ENCODE measurements at places on chromosomes 5 and 9. TPM values are rescaled to one million over a fixed set of nuclear protein-coding genes. Genes with fewer than 3 reads are reported as not detected.
A peak's percentile ranks its signal among the peaks of the same experiment; 100 is the strongest.

DNA sequence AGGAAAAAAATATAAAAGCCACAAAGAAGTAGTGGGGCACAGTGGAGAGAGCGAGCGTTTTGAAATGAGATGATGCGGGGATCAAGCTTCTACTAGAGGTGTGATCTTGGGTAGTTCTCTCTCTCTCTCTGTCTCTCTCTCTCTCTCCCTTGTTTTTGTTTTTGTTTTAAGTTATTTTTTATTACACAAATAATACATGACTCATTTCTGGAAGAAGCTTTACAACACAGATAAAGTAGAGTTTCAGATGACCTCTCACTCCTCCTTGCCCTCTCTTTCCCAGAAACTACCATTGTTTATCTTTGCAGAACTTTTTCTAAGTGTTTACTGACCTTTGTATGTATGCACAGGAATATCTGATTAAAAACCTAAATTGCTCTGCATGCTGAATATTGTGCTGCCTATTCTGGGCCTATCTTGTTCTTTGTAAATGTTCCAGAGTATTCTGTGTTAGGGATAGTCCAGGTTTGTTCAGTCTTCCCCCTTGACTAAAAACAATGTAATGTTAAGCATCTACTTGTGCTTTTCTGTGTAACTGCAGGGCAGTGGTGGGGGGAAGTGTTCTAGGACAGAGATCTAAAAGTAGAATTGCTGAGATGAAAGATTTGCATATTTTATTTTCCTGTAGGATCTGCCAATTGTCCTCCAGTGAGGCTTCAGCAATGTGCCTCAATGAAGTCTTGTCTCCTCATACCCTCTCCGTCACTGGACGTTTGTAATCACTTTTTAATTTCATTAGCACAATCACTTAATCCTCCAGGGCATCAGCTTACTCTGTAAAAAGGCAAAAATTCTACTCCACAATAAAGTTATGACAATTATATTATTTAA is 52.0 kb downstream of the FYB1 start:
- peak overlapping the region; percentile 96 for H3K27ac ChIP-seq
- H3K4me1 ChIP-seq = peaks cover 89% of the 10 kb centered on the region
- DNase-seq = no peak
- peaks cover 18% of the 10 kb centered on the region for H3K36me3 ChIP-seq
- peak overlapping the region; percentile 57 for H3K4me3 ChIP-seq
- no peaks in the 10 kb centered on the region for H3K27me3 ChIP-seq

The PTPRD gene
- total RNA-seq = not detected

GRCh38 chr5:149416987-149417710 is 38.1 kb upstream of the IL17B start:
- no peaks in the 10 kb centered on the region for H3K27me3 ChIP-seq
- no peak overlapping the region for H3K27ac ChIP-seq
- H3K4me1 ChIP-seq = peaks cover 4% of the 10 kb centered on the region
- H3K36me3 ChIP-seq = no peaks in the 10 kb centered on the region

- no peak overlapping the region for H3K27ac ChIP-seq
- no peak for DNase-seq
- no peak overlapping the region for H3K4me3 ChIP-seq
- no peaks in the 10 kb centered on the region for H3K4me1 ChIP-seq
- no peaks in the 10 kb centered on the region for H3K36me3 ChIP-seq
These were observed 31.7 kb downstream of the IL33 start for GRCh38 chr9:6247266-6247665.

DNA sequence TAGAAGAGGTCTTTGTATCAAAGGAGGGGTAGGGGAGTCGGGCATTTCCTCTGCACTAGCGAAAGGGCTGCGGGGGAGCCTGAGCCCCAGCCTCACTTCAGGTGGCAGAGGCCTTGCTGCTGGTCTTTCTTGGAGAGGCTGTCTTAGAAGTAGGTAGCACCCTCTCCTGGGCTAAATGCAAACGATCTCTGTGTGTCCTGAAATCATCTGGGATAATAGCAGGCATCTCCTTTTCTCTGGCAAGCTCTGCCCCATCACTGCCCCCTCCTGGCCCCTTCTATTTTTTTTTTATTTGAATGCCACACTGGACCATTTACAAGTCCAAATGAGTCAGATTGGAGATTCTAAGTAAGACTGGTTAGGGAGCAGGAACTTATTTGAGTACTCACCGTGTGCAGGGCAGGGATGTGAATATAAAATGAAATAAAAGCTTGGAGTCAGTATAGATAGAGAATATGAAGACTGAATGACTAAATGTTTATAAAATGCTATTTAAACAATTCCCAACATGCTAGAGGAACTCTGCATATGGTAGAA is 137.1 kb downstream of the FGF1 start:
- no peak overlapping the region for H3K4me3 ChIP-seq
- H3K36me3 ChIP-seq = no peaks in the 10 kb centered on the region
- peak; percentile 57 for DNase-seq
- no peak overlapping the region for H3K27ac ChIP-seq

- peaks cover 79% of the 10 kb centered on the region for H3K4me1 ChIP-seq
- no peaks in the 10 kb centered on the region for H3K27me3 ChIP-seq
- peak overlapping the region; percentile 97 for H3K27ac ChIP-seq
- peak overlapping the region; percentile 60 for H3K4me3 ChIP-seq
- peak; percentile 84 for DNase-seq
These were observed 105.0 kb downstream of the ANKRD55 start for GRCh38 chr5:56128113-56128512.

DNA sequence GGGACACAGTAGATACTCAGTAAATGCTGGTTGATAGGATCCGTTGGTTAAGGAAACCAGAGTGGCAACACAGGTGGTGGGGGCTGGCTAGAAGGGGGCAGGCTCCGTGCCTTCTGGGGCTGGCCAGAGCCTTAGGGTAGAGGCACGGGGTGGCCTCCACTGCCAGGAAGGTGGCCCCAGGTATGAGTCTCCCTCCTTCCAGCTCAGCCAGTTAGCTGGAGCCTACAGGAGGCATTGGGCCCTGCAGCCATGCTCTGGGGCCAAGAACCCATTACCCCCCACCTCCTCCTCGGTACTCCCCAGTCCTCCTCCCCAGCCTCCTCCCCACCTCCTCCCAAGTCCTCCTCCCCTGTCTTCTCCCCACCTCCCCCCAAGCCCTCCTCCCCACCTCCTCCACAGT is 27.7 kb downstream of the CXXC5 start:
- H3K4me3 ChIP-seq = no peak overlapping the region
- H3K36me3 ChIP-seq = no peaks in the 10 kb centered on the region
- H3K27me3 ChIP-seq = no peaks in the 10 kb centered on the region
- no peaks in the 10 kb centered on the region for H3K4me1 ChIP-seq

The PAPPA gene
- not detected for total RNA-seq

DNA sequence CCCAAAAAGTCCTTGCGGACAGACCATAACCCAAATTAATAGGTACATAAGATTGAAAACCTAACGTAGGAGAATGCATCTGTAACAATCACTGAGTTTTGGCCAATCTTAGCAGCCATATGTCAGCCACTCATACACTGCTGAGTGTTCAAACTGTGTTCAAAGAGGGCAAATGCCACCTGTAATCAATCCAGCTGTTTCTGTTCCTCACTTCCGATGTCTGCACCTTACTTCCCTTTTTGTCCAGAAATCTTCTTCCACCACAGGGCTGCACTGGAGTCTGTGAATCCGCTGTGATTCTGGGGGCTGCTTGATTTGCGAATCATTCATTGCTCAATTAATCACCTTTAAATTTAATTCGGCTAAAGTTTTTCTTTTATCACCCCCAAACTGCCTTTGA is 263.9 kb downstream of the ICE1 start:
- H3K36me3 ChIP-seq = no peaks in the 10 kb centered on the region
- no peaks in the 10 kb centered on the region for H3K4me1 ChIP-seq
- no peak overlapping the region for H3K4me3 ChIP-seq
- H3K27me3 ChIP-seq = peaks cover 20% of the 10 kb centered on the region
- DNase-seq = no peak

The LCN1 gene
- total RNA-seq = not detected

The FAM163B gene
- total RNA-seq = not detected

The ENTPD2 gene
- not detected for total RNA-seq

- peaks cover 3% of the 10 kb centered on the region for H3K27me3 ChIP-seq
- no peak for DNase-seq
- H3K4me1 ChIP-seq = peaks cover 27% of the 10 kb centered on the region
- H3K36me3 ChIP-seq = peaks cover 10% of the 10 kb centered on the region
These were observed 101.2 kb downstream of the NLN start for GRCh38 chr5:65823204-65823603.

The ARRDC1 gene
- 21.4 TPM for total RNA-seq
